NCI-H526 (cell line): ENCODE measurements at places on chromosomes 7 and 10.

- DNase-seq = no peak
These were observed 9.3 kb downstream of the SCD start for GRCh38 chr10:100356067-100357017.

- DNase-seq = no peak
These were observed 28.6 kb upstream of the INSIG1 start for GRCh38 chr7:155268921-155269650.

- no peak for DNase-seq
These were observed 83.5 kb upstream of the KMT2C start for GRCh38 chr7:152519290-152519689.

DNA sequence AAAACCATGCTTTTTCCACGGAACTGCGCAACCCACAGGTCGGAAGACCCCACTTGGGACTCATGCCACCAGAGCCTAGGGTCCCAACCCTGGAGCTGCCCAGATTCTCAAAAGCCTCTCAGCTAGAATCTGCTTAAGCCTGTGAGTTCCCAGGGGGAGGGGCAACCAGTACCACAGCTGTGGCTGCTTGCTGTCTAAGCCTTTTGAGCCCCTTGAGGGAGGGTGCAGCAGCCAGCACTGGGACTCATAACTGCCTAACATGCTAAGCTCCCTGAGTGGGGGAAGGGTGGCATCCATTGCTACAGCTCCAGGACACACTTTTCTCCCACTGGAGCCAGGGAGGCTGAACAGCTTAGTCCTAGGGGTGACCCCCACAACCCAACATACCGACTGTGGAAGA lies 485.6 kb upstream of the GRM3 start:
- DNase-seq = no peak

DNA sequence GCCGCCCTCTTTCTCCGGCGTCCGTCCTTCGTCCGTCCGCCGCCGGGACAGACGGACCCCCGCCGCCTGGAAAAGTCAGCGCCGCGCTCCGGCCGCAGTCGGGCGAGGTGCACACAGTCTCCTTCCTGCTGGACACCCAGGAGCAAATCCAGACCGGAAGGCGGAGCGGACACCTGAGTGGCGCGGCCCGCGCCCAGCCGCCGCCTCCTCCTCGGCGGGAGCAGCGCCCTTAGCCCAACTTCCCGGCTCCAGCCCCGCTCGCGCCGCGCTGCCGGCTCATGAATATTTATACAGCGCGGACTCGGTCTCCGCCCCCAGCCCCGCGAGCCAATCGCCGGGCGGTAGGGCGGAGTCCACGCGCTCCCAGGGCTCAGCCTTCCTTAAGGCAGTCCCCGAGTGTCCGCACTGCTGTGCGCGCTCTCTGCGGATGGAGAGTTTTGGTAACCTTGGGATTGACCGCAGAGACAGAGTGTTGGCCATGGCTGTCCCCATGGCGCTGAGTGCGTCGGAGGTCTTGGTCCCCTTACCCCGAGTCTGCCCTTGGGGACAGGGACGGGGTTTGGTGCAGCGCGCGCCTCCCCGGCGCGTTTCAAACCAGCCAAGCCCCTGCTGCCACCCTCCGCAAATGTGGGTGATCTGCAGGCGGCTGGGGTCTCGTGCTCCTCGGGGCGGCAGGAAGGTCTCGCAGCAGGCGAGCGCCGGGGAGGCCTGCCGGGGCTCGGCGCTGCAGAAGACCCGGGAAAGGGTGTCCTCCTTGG lies at the start of gene FZD8:
Gene FZD8, minus strand, starts transcription at position 262 of the 758 bp plus-strand sequence. CDS start 867 bp downstream, outside the sequence.
- DNase-seq = peak; percentile 78

DNA sequence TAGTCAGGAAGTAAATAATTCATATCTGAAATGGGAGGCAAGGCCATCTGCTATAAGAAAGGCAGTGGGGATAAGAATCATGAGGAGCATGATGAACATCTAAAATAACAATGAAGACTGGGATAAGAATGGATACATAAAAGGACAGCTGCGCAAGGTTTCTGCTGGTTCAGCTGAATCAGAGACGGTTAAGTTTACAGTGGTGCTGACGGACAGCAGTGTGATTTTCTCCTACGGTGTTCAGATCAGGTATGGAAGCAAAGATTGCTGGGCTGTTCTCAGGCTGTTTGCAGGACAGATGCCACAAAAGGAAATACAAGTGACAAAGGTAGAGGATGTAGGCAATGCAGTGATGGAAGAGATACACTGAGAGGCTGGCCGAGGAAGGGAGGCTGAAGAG lies 8.4 kb downstream of the CYCS start:
- no peak for DNase-seq

GRCh38 chr7:53205006-53205405 lies 169.6 kb downstream of the POM121L12 start:
- no peak for DNase-seq

- no peak for DNase-seq
These were observed 36.3 kb downstream of the JAZF1 start for GRCh38 chr7:28144266-28144665.

DNA sequence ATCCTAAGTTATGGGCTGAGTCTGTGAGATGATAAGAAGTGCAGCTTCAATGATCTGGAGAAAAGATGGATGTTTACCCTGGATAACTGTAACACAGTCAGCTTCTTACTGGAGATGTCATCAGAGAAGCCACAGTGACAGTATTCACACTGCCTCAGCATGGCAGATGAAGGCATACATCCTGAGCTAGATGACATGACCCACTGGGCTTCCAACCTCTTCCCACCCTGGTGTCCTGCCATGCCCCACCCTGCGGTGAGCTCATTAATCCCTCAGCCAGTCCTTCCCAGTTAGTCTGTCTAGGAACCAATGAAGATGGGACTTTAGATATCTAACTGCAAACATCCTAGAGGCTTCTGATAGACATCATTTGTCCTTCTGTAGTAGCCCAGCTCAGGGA lies 213.8 kb downstream of the TAX1BP1 start:
- no peak for DNase-seq

GRCh38 chr7:128869138-128869943 lies 6.7 kb downstream of the ATP6V1F start:
- DNase-seq = peak; percentile 93
